ENCODE measurements at places on chromosomes 6 and 20.

DNA sequence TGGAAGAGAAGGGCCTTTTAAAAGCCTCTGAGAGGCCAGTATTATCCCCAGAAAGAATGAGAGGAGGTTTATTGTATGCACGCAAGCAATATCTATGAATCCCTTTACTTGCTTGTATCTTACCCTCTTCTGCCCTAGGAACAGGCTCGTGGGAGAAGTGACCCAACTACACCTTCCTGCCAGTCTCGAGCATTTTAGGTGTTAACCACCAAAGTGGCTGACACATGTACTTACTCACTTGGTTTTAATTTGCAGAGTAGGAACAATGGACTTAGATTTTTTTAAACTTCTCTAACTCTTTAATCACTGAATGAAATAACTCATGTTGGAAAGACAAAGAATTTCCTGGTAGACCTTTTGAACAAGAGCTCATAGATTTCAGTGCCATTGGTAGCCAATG is 296.9 kb downstream of the PLCB1 start:
- no peak for DNase-seq

DNA sequence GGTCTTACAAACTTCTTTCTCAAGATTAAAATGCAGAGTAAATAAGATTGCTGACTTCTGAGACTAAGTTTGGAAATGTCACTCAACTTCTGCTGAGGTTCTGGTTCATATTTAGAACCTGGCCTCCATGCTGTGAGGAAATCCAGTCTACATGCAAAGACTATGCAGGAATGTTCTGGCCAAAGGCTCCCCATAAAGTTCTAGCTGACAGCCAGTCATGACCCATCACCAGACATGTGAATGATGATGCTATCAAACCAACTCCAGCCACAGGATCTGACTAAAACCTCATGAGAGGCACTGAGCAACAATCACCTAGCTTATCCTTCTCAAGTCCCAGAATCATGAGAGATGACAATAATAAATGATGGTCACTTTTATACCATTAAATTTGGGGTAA is 935.1 kb upstream of the MAP3K7 start:
- DNase-seq = no peak

- no peak for DNase-seq
Measured at GRCh38 chr6:165624871-165625639, 38.0 kb downstream of the PDE10A start.

- DNase-seq = no peak
Measured at GRCh38 chr6:150936021-150936555, 70.6 kb downstream of the MTHFD1L start.

GRCh38 chr6:126764104-126764503 is 354.4 kb upstream of the RSPO3 start:
- peak; percentile 17 for DNase-seq

- DNase-seq = no peak
Measured at GRCh38 chr6:537114-537513, 119.8 kb downstream of the HUS1B start.

GRCh38 chr20:719816-720215 is 44.2 kb upstream of the SCRT2 start:
- no peak for DNase-seq

- peak; percentile 68 for DNase-seq
Measured at GRCh38 chr20:23234311-23235078, 116.1 kb upstream of the NXT1 start.

GRCh38 chr6:85600713-85601313 is 7.2 kb upstream of the SNX14 start:
- DNase-seq = no peak

DNA sequence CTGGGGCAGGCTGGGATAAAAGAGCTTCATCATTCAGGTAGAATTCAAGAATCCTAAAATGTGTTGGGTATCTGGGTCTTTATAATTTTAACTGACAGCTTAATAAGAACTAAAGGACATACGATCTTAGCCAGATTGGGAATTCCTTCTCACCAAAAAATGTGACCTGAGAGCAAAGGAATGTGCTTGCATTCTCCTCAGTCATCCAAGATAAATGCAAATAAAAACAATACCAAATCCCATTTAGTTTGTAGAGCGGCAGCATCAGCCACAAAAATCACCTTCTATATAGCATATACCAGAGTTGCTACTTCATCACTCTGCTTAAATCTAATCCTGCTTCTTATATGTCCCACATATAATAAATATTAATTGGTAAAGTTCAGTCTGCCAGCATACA is 16.9 kb downstream of the USP49 start:
- peak; percentile 77 for DNase-seq

DNA sequence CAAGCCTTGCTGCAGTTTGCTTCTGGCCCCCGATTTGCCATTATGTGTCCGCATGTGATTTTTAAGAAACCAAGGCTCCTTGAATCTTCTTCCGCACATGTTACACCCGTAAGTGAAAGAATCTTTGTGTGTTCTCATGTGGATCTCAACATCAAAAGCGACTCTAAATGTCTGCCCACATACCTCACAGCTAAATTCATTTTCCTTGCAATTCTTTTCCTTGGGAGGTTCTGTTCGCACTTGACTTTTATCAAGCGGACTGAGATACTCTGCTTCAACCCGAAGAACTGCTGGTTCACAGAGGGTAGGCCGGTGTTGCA is 11.4 kb downstream of the ZNF217 start:
- DNase-seq = no peak

DNA sequence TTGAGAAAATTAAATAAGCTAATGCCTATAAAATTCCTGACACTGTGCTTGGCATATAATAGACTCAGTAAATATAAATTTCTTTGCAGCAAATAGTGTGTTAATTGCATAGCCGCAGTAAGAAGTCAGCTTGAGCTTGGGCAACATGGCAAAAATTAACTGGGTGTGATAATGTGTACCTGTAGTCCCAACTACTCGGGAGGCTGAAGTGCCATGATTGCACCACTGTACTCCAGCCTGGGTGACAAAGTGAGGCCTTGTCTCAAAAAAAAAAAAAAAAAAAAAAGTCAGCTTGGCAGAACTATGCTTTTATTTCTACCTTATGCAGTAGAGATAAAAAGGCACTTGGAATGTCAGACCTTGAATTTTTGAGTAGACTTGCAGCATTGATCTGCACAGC is 121.8 kb downstream of the AKAP7 start:
- DNase-seq = no peak

- peak; percentile 22 for DNase-seq
Measured at GRCh38 chr20:56629464-56630085, 469 bp downstream of the TFAP2C start.

DNA sequence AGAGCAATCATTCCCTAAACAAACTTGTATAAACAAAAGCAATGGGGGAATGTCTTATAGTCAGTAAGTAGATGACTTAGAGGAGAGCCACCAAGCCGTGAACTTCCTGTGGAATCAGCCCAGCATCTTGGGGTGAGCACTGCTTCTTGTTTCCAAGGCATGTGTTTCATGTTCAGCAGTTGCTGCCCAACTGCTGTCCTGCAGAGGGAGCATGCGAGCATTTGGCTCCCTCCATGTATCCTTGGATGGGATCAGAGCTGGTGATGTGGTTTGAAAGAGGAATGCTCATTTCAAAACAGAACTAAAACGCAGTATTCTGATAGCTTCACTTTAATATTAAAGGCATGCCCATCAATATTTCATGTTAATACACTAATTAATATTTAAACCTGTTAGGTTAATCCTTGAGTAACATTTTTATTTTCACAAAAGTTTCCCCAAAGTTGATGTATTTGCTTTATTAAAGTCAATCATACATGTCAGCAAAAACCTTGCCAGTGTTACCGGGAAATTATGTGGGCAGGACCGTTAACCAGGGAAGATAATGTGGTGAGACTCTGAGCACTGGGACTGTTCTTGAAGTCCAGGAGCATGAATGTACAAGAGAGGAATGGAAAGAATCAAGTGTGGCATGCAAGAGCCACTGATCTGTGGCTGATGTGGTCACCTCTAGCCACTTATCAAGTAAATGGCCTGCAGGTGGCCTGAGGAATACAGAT is 172.1 kb upstream of the GGTLC1 start:
- peak; percentile 87 for DNase-seq

DNA sequence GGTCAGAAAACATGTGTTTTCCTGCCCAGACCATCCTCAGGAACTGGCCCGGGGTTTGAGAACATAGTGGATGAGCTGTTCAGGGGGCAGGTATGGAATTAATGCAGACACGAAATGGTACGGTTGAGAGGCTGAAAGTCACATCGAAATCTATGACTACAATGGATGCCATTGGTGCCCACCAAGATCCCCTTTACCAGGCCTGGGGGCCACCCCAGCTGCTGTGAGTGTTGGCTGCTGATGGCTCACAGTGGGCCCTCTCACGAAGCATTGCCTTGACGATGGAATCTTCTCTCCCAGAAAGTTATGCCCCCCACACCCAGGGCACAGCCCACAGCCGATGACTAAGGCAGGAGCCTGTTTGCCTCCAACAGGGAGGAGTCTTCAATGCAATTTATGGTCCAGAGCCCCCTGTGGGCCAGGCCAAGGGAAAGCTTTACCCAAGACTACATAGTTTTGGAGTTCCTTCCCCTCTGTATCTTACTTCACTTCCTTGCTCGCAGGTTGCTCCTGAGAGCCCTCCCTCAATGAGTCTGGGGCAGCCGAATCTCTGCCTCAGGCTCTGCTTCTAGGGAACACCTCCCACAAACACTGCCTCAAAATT is 92.6 kb downstream of the BFSP1 start:
- no peak for DNase-seq

GRCh38 chr20:8901237-8902025 is 167.5 kb upstream of the PLCB4 start:
- peak; percentile 15 for DNase-seq

- DNase-seq = peak; percentile 99
Measured at GRCh38 chr20:51366155-51366886, 176.2 kb downstream of the NFATC2 start.

DNA sequence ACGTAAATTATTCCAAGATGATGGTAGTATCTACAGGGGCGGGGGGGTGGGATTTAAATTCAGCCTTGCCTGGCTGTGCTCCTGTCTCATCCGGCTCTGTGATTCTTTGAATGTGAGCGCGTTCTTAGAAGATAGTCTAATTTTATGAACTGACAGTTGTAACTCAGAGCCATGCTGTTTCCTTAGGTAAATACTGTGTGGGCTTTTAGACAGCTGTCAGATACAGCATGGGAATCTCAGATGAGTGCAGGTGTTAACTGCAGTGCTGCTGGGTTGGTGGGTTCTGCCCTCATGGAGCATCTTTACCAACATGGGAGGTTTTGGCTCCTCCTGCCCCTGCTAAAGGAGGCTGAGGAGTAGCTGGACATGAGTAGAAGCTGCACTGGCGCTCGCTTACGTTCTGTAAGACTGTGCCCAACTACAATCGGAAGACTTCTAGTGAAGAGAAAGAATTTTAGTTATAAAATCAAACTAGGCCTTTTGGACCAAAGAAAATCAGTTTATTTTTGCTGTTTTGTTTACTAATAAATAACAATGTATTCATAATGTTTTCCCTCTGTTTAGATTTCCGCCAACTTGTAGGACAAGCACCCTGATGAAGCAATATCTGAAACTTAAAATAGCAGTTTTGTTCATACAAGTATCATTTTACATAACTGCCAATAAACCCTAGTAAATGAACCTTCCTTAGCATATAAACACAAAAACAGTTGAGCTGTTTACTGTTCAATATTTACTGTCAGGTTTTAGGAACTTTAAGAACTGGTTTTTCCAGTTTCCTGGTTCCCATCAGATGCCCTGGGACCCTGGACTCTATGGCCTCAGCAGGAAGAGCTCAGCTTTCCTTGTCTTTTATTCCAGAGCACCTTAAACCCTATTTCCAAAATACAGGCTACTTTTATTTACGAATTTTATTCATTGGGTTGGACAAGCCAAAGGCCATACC is 66.1 kb downstream of the FAM120B start:
- no peak for DNase-seq

DNA sequence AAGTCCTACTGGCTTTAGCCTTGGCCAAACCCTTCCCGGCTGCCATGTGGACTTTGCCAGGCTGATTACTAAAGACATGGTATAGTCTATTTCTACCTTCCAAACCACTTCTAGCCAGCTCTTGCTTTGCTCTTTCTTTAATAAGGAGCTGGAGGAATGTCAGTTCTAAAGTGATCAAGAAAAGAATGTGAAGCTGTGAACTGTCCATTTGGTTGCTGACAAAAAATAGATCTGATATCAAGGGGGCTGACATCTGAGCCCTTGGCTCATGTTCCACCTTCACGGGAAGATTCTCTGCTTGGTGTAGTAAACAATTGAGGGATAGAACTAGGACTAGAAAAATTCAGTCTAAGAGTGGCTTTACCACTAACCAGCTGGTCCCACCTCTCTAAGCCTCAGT is 22.6 kb downstream of the GNAS-AS1 start:
- no peak for DNase-seq

DNA sequence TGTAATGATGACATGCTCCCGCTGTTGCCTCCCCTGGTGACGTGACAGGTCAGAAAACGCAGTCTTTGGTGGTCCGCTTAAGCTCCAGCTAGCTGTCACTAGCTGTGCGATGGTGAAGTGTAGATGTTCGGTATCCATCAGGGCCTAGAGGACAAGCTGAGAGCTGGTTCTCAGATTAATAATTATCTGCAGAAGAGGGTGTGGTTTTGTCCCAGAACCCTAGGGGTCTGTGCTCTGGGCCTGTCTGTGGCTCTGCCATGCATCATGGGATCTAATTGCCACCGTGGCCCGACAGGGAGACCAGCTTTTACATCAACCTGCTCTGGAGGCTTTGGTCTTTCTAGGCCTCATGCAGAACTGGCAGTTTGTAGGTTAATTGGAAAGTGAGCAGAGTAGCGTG is 34.1 kb downstream of the ERMARD start:
- no peak for DNase-seq

DNA sequence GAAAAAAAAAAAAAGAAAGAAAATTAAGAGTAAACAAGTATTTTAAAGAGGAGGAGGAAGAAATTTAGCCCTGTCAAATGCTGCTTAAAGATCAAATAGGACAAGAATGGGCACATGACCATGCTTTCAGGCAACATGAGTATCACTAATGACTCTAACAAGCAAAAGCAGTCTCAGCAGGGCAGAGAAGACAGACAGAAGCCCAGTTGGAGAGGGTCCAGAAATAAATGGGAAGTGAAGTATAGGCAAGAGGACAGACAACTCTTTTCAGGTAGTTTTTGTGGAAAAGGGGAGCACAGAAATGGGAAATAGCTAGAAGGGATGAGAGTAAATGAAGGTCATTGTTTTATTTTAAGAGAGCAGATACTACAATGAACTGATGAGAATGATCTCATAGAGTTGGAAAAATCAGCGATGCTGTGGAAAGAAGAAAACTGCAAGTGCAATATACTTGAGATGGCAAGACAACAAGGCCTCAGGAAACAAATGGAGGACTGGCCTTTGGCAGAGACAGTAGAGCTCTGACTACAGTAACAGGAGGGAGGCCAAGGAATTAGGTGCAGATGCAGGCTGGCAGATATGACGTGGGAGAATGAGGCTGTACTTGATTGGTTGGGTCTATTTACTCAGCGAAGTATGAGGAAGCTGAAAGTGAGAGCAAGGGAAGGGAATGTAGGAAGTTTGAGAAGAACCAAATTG is 40.3 kb downstream of the KIF6 start:
- DNase-seq = peak; percentile 30

- no peak for DNase-seq
Measured at GRCh38 chr6:9977411-9977810, 437.5 kb downstream of the TFAP2A start.

GRCh38 chr6:43405354-43405753 is 22.0 kb upstream of the ABCC10 start:
- no peak for DNase-seq

Measured in choroid plexus epithelial cell (primary cell).